ENCODE measurements at places on chromosomes 11 and 22.

DNA sequence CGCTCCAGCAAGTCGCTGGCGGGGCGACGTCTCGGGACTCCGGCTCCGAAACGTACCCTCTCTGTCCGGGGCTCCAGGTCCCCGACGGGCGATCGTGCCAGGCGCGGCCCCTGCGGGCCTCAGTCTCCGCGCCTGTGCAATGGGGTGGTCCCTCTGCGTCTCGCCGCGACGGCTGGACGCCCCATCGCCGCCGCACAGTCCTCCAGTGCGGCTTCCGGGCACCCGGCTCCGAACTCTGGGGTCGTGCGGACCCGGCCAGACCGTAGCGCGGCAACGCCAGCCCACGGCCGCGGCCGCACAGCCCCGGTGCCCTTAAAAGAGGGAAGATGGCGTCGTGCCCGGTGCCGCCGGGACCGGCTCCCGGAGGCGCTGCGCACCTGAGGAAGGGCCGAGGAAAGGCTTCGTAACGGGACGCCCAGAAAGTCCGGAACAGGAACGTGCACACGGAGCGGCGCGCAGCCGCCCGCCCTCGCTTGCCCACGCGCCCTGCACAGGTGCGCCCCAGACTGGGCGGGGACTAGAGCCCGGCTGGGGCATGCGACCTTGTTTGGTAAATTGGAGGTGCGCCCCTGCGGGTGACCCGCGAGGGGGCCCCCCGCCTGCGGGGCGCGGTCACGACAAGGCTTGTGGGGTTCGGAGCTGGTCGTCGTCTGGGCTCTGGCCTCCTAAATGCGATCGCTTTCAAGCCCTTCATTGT is 525 bp downstream of the BIK start:
- DNase-seq, result no peak

GRCh38 chr11:606245-606644 is 9.5 kb downstream of the IRF7 start:
- DNase-seq, result peak; percentile 71

DNA sequence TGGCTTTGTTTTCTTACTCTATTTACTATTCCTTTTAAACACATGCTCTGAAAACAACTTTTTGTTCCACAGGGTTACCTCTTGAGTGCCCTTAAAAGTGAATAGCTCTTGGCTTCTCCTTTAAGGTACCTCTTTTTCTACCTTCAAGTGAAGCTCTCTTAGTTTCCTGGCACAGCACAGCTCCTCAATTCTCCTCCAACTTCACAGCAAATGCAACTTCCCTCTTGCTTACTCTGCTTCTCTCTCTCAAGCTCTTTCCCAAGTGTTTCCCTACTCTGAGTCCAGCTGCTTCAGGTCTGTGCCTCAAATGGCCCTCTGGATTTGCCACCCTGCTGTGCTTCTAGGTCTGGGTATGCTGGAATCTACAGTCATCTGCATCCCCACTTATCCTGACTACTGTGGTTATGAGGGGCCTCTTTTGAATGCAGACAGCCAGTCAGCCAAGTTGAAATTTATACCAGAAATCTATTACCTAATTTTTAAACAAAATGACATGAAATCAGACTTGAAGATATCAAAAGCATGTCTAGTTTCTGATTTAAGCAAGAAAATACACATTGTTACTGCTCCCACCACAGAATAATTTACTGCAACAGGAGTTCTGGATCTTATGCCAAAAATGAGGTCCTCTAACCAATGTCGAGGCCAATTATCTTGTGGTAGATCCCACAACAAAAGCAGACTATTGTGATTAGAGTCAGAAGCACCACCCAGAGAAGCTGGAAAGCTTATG is 371.1 kb downstream of the SOX6 start:
- DNase-seq, result no peak

- DNase-seq, result peak; percentile 97
Observed at GRCh38 chr22:45478108-45478771, 24.4 kb upstream of the FBLN1 start.

DNA sequence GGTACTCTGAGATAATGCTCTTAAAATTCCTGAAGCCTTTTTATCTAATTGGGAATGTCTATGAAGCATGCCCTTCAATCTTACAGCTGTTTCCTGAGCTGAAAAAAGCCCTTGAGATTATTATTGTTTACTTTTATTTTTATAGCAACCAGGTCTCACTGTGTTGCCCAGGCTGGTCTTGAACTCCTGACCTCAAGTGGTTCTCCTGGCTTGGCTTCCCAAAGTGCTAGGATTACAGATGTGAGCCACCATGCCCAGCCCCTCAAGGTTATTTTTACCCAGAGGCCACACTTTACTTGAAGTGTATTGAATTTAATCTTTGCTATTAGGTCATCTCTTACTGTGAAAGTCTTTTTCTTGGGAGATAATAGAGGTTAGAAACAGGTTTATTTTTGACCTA is 7.0 kb upstream of the SWAP70 start:
- DNase-seq, result peak; percentile 32

- no peak for DNase-seq
Observed at GRCh38 chr11:95297680-95298452, 66.9 kb upstream of the SESN3 start.

DNA sequence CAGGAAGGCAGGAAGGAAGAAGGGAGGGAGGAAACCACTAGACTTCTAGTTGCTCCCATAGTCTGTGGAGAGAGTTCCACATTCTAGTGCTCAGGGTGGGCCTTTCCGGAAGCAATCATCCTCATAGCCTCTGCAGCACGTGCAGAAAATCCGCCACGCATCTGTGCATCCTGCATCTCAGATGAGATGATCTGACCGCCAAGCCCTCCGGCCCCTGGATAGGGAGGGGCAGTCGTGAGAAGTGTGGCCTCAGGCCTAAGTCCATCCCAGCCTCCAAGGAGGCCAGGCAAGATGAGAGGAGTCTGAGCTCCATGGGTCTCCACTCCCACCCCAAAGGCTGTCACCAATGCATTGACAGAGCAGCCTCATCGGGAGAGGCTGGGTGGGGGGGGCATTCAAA is 30.4 kb upstream of the IGSF9B start:
- DNase-seq, result no peak

GRCh38 chr22:49724893-49725489 is 102.7 kb downstream of the BRD1 start:
- DNase-seq, result peak; percentile 27

DNA sequence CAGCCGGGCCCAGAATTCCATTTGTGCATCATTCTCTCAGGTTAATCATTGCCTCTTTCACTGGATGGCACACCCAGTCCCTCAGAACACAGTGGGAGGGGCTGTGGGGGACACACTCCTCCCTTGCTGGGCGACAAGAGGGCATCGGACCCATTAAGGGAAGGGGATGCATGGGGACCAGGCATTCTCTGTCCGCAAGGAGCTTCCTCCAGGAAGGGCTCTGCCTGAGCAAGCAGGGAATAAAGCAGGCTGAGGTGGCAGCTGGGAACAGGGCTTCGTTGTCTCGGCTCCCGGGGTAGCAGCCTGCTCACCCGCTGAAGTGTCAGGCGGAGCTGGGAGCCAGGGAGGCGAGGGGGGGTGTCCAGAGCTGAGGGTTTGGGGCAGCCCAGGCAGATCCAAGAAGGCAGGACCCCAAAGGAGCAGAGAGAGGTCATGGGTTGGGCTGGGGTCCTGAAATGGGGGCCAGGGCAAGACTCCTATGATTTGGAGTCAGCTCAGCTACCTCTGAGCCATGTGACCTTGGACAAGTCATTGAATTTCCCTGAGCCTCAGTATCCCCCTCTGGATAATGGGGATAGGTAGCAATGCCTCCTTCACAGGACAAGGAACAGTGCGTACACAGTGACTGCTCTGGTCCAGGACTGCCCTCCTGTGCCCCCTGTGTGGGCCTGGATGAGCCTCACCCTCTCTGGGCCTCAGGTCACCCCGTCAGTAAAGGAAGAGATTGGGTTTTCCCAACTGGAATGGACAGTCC is 1.4 kb downstream of the GAL3ST1 start:
- DNase-seq, result no peak

- DNase-seq, result no peak
Observed at GRCh38 chr22:18121954-18122554, 11.4 kb downstream of the TUBA8 start.

DNA sequence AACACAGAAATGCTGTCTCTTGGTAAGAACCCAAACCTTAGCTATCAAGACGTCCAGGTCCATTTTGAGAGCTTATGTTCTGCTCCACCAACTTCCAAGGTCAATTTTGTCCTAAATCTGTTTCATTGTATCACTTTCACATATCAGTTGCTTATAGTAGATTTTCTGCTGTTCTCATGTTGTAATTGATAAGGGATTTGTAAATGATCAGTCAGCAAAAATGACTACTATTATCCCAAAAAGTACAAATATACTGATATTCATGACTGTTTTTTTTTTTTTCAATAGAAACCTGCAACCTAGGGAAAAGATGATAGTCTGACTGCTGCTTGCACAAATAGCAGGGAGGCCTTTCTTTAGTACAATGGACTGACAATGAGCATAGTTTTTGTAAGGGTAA is 128.1 kb downstream of the ARHGAP20 start:
- DNase-seq, result no peak

- DNase-seq, result no peak
Observed at GRCh38 chr11:18669711-18670110, 28.9 kb upstream of the TMEM86A start.

- no peak for DNase-seq
Observed at GRCh38 chr11:117825538-117826189, 1.1 kb upstream of the FXYD2 start.

DNA sequence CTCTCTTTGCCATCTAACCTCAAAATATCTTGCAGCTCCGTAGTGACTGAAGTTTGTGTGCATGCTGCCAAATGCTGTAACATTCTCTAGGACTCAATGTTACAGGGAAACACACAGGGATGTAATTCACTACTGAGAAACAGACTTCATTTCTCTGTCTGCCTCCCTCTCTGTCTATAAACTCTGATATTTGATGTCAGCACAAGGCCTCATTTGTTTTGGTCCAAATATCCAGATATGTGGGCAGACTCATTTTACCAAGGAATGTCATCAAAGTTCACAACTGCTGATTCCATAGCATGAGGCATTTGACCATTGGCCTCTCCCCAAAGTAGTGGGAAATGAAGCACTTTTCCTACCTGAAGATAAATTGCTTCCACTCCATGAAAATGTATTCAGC is 2.5 kb upstream of the PRRG4 start:
- DNase-seq, result no peak

GRCh38 chr11:27357250-27357649 is 5.8 kb downstream of the CCDC34 start:
- DNase-seq, result no peak

- DNase-seq, result no peak
Observed at GRCh38 chr11:58254936-58255335, 13.1 kb downstream of the OR10W1 start.

- DNase-seq, result peak; percentile 69
Observed at GRCh38 chr11:27720277-27720830, 20.1 kb upstream of the BDNF start.

- DNase-seq, result no peak
Observed at GRCh38 chr11:34252015-34252414, 105.8 kb downstream of the ABTB2 start.

- no peak for DNase-seq
Observed at GRCh38 chr11:2853997-2854560, 31.5 kb downstream of the CDKN1C start.

- no peak for DNase-seq
Observed at GRCh38 chr22:39913321-39913720, 12.4 kb downstream of the GRAP2 start.

DNA sequence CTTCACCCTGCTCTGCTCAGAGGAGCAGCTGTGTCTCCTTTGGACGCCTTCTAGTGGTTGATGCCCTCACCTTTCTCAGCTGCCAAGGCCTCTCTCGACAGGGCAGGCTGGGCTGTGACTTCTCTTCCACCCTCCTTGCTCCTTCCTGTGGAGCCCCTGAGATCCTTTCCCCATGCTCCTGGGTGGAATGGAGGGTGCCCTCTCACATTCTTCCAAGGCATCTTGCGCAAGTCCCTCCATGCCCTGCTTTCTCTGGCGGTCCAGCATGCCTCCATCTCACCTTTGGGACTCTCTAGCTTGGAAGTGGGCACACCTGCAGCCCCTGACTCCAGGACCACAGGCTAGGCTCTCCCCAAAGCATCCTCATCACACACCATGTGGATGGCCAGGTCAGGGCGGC is 68.9 kb downstream of the BMAL1 start:
- DNase-seq, result no peak

DNA sequence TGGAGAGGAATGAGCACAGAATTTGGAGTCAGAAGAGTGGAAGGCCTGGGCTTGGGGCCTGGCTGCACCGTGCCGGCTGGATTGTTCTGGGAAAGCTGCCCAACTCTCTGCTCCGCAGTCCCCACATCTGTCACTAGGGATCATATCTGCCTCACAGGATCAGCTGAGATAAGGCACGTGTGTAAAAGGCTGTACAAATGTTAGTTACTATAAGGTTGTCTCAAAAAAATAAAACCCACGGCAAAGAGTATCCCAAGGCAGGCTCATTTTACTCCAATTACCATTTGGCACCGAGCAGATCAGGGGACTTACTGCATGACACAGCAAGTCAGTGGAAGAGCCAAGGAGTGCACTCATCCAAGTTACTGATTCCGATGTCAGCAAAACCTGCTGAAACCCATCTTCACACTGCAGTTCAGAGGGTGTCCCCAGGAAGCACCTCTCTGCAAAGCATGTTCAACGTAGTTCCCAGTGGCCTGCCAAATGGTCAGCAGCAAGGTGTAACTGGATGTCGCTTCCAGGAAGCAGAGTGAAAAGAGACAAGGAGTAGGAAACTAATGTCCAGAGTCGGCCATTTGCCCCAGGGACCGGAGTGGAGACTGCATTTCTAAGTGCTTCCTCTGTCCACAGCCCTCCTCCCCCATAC is 18.1 kb upstream of the MRTFA start:
- DNase-seq, result peak; percentile 86

- DNase-seq, result peak; percentile 7
Observed at GRCh38 chr11:18853086-18853720, 61.6 kb upstream of the PTPN5 start.

- DNase-seq, result peak; percentile 30
Observed at GRCh38 chr11:106621484-106621883, 396.8 kb downstream of the GUCY1A2 start.

- DNase-seq, result no peak
Observed at GRCh38 chr11:115162919-115163318, 341.3 kb downstream of the CADM1 start.
